ENCODE measurements at places on chromosomes 11 and 22.

DNA sequence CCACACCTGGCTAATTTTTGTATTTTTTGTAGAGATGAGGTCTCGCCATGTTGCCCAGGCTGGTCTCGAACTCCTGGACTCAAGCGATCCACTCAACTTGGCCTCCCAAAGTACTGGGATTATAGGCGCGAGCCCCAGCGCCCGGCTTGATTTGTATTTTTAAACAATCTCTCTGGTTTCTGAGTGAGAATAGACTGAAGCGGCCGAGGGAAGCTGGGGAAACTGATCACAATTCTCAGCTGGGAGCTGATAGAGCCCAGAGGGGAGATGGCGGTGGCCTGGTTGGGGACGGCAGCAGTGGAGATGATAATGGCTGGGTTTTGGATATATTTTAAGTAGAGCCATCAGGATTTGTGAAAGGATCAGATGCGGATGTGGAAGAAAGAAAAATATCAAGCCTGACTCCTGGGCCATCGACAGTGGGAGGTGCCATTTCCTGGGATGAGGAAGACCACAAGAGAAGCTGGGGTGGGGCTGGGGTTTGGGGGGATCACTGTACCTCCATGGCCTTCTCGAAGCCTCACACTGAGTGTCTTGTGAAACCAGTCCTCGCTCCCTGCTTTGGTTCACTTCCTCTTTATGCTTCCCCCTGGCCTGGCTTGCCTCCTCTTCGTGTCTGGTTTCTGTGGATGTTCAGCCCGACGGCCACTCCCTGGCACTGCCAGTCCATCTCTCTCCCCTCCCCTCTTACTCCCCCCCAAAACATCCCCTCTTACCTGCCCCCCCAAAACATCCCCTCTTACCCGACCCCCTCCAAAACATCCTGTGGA is 51.9 kb downstream of the IGLL1 start:
- no peak for DNase-seq

DNA sequence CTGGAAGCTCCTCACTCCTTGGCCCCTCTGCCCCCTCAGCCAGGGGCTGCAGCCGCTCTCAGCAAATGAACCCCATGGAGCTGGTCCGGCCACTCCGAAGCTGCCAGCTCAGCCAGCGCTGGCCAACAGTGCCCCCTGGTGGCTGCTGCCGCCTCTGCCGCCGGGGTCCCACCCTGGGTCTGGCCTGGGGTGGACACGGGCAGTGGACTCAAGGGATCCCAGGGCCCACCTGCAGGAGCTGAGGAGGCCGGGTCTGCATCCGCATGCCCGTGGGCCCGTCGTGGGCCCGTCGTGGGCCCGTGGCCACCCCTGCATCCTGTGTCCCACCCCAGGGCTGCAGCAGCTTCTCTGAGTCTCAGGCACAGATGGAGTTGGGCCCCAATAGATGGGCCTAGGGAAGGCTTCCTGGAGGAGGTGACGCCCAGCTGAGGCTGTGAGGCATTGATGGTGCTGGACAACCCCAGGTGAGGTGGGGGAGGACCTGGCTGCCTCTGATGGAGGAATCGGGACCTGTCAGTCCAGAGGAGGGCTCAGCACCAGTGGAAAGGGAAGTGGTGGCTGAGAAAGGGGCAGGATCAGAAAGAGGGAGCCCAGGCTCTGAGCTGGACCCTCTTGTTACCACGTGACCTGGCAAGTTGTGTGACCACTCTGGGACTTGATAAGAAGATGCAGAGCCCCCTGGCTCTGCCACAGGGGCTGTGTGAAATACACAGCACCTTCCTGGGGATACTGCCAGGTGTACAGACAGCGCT is 522.3 kb downstream of the BRD1 start:
- peak; percentile 76 for DNase-seq

DNA sequence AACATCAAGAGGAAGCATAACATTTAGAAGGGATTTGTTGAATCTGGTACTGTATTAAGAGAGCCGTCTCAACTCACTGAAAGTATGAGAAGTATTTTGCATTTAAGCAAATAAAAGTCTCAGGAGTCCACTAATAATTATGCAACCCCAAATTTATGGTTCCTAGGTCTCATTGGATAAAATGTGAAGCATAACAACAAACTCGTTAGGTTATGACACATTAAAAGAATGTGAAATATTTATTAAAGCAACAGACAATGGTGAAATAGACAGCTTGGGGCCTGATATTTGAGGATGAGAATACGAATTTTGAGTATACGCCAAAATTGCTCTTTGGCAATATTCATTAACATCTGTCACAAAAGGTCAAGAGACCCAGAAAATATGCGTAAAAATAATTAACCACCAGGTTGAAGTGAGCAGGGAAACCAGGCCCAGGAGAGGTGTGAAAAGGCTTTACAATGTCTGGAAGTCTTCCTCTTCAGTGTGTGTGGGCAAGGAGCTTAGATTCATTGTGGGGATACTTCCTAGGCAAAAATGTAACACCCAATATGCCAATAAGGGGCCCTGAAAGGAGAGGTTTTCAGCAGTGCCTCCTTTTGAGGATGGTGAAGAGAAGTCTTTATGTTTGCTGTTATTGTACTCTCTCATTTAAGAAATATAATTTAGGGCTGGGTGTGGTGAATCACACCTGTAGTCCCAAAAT is 89.2 kb downstream of the FDX1 start:
- DNase-seq = no peak

- no peak for DNase-seq
Measured at GRCh38 chr11:78605296-78605695, 30.6 kb upstream of the NARS2 start.

GRCh38 chr11:92685049-92685448 is 284.4 kb upstream of the MTNR1B start:
- DNase-seq = no peak

- no peak for DNase-seq
Measured at GRCh38 chr11:6825231-6825744, 20.2 kb upstream of the OR10A5 start.

DNA sequence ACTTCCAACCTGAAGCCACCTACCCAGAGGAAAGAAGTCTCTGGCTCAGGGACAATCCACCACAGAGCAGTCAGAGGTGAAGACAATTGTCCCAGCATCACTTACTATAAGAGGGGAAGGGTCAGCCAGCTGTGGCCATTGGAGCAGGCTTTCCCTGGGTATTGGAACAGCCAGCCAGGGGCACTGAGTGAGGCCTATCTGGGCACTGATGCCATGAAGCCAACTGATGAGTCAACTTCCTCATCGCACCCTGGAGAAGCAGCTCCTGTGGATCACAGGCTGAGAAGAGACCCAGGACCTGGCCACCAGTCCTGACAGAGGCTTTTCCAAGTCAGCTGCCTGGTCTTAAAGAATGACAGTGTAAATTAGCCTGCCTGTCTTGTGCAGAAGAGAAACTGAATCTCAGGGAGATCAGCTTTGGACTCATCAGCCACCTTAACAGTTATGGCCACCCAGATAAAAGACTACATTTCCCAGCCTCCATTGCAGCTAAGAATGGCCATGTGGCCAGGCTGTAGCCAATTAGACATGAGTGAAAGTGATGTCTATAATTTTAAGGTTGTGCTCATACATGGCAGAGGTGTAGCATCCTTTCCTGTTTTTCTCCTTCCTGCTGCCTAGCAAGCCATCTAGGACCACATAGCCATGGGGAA is 19.0 kb downstream of the CHST1 start:
- DNase-seq = no peak

GRCh38 chr11:98300719-98301118 is 720.0 kb upstream of the CNTN5 start:
- no peak for DNase-seq

- no peak for DNase-seq
Measured at GRCh38 chr22:45334528-45334927, 24.8 kb downstream of the FAM118A start.

GRCh38 chr11:14643697-14644225 is at the start of gene PDE3B:
Gene PDE3B (plus strand): TSS chr11:14643804. CDS start chr11:14644076, 272 bp downstream.
- peak; percentile 47 for DNase-seq

DNA sequence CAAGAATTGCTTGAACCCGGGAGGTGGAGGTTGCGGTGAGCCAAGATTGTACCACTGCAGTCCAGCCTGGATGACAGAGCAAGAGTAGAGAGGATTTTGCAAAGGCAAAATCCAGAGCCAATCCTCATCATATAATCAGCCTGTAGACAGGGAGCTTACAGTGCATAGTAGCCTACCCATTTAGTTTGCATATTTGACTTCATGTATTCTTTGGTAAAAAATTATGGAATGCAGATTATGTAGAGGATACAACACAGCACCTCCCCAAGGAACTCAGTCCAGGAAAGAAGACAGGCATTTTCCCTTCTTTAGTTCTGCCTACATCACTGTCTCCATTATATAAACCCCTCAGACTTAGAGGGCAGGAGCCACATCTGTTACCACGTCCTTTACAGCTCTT is 39.7 kb upstream of the YWHAH start:
- DNase-seq = no peak

DNA sequence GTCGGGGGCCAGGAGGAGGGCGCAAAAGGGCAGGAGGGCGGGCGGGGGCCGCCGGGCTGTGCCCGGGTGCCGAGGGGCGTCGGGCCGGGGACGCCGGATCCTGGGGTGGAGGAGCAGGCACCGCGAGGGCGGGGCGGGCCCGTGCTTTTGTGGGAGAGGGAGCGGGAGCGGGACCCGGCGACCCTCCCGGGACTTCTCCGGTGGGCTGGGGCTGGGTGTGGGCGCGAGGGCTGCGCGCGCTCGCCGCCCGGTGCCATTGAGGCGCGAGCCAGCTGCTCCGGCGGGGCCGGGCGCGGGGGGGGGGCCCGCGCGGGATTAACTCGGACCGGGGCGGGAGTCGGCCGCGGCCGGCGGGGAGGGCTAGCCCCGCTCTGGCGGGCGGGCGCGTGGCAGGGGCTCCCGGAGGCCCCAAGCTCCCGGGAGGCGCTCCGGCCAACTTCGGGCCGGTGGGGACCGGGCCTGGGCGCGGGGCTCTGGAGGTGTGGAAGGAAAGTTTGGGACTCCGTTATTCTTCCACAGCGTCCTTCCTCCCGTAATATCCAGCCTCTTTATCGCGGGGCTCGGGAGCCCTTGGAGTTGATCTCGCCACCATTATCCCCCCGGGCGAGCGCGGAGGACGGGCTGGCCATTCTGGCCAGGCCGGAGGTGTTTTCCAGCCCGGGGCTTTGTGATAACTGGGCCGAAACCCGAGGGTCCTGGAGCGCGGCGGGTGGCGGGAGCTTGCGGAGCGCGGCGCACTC is 936 bp downstream of the CECR2 start:
- DNase-seq = no peak

DNA sequence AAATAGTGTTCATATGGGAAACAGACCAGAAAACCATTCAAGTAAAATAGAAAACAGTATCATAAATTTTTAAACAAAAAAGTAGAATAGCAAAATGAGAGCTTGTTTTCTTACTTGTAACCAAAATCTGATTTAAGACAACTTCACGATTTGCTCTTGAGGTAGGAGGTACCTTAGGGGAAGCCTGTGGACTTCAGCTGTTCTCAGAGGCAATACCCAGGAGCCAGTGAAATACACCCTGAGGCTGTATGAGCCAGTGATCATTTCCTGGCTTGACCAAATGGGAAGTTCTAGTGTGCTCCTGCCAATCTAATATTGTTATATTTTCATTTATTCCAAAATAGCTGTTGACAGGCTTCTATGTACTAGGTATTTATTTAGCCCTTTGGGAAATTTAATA is 104.8 kb downstream of the ARHGAP42 start:
- DNase-seq = no peak

- DNase-seq = no peak
Measured at GRCh38 chr11:1221848-1222311, 986 bp upstream of the MUC5B start.

- no peak for DNase-seq
Measured at GRCh38 chr11:87142594-87142993, 104.9 kb downstream of the TMEM135 start.

DNA sequence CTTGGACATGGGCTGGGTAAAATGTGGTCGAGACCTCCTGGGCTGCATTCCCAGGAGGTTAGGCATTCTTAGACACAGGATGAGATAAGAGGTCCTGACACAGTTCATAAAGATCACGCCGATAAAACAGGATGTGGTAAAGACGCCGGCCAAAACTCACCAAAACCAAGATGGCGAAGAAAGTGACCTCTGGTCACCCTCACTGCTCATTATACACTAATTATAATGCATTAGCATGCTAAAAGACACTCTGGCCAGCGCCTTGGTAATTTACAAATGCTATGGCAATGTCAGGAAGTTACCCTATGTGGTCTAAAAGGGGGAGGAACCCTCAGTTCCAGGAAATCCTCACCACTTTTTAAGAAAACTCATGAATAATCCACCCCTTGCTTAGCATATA is 983.3 kb downstream of the OPCML start:
- DNase-seq = no peak

- DNase-seq = no peak
Measured at GRCh38 chr11:130112071-130112830, 42.6 kb downstream of the APLP2 start.

GRCh38 chr11:44731685-44732430 is 5.1 kb downstream of the TSPAN18 start:
- no peak for DNase-seq

GRCh38 chr11:66317723-66318599 is 1.1 kb upstream of the CD248 start:
- no peak for DNase-seq

DNA sequence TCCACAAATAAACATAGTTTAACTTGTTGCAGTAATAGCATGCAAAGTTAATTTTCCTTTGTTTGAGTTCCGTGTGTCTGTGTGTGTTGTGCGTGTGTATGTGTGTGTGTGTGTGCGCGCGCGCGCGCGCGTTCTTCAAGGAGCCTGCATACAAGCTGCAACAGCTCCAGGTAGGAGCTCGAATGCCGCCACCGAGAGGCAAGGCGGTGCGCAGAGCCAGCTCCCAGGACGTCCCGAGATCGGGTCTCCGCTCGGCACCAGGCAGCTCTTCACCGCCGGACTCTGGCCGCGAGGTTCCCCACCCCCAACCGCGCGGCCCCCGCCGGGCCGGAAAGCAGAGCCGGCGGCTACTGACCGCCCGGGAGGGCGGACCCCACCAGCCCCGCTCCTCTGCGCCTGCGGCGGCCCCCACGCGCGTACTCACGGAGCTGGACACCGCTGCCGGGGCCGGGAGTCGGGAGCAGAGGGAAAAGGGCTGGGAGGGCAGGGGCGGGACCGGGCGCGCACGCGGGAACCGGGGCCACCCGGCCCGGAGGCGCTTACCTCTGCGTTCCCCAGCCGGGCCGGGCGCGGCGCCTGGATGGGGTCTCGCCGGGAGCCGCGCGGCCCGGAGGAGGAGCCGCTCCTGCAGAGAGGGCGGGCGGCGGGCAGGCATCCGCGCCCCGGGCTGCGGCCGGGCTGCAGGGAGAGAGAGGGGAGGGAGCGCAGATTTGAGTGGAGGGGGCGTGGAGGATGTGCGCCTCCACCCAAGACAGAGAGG is 40.4 kb upstream of the AKIP1 start:
- peak; percentile 29 for DNase-seq

- no peak for DNase-seq
Measured at GRCh38 chr11:69862331-69862771, 43.1 kb upstream of the FGF3 start.

Data from GM12891 (cell line).